ENCODE measurements at places on chromosomes 13 and 19. TPM values are rescaled to one million over a fixed set of nuclear protein-coding genes. Genes with fewer than 3 reads are reported as not detected.

DNA sequence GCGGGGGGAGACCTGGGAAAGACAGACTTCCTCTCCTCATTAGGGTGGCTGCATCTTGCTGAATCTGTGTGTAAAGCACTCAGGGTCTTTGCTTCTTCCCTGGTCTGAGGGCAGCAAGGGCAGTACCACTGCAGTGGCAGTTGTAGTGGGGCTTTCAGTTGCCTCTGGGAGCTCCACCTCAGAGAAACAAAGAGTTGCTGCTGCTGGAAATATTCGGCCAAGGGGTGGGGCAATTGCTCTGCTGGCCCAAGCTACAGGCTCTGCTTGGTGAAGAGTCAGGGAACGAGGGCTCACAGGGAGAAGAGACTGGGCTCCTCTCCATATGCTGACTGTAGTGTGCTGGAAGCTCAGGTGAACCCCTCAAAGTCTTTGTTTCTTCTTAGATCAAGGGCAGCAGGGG, 52.5 kb downstream of the POSTN start:
- DNase-seq, result no peak

DNA sequence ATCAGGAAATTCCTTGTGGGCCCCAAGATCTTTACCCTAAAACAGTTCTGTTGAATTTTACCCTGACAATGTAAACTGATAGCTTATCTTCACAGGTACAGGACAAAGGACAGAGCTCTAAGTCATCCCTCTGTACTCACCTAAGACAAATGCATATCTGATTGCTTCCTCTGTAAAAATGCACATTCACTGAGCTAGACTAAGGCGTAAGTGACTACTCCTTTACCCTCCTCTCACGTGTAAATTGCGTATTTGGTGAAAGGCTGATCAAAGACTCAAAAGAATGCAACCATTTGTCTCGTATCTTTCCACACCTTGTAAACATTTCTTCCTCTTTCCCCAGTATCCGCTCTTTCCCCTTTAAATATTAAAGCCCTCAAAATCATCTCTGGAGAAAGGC, 80.6 kb upstream of the LRCH1 start:
- no peak for DNase-seq

DNA sequence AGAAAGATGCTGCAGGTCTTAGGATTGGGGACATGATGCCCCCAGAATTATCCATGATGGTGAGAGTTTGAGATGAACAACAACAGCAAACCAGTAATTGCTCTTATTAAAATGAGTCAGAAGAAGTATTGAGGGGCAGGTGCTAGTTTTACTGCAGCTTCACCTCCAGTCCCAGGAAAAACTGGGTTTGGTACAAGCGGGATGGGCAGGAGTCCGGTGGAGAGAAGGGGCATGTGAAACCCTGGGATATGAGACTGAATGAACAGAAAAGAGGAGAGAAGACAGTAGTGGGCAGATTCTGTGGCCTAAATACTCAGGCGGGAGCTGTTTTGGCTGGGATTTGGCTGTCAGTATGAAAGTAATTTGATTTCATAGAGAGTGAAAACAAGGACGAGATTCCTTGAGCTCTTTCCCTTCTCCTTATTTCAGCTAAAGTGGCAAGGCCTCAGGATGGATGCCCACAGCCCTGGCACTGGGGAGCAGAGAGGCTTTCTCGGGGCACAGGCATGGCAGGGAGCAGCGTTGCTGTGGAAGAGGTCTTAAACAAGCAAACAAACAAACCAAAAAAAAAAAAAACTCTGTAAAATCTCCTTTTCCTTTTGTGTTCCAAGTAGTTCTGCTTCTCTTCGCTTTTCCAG, 30.7 kb downstream of the NFIX start:
- DNase-seq, result no peak

- DNase-seq, result no peak
Measured at GRCh38 chr13:69904784-69905183, 202.8 kb upstream of the ATXN8OS start.

GRCh38 chr13:41122838-41123237, 9.8 kb downstream of the KBTBD6 start:
- no peak for DNase-seq

GRCh38 chr19:41940731-41941409, 12.6 kb upstream of the ERFL start:
- DNase-seq, result no peak

- DNase-seq, result no peak
Measured at GRCh38 chr13:50846861-50847475, 3.5 kb upstream of the DLEU7 start.

GRCh38 chr19:4028334-4029246, 21.1 kb downstream of the PIAS4 start:
- no peak for DNase-seq

DNA sequence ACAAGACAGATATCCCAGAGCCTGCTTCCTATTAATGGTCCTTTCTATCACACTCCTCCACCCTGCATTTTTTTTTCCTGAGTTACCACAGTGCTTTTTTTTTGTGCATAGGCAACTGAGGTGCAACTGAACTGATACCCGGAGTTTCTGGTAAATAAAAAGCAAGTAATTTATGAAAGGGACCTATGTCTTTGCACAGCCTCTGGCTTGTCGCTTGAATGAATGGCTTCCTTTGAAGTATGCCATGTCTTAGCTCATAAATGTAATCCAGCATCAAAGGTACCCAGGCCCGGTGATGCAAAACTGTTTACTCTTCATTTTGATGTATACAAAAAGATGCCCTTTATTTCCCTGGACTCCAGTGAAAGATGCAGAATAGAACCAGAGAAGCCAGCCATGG, 31.8 kb downstream of the GSX1 start:
- DNase-seq, result no peak

DNA sequence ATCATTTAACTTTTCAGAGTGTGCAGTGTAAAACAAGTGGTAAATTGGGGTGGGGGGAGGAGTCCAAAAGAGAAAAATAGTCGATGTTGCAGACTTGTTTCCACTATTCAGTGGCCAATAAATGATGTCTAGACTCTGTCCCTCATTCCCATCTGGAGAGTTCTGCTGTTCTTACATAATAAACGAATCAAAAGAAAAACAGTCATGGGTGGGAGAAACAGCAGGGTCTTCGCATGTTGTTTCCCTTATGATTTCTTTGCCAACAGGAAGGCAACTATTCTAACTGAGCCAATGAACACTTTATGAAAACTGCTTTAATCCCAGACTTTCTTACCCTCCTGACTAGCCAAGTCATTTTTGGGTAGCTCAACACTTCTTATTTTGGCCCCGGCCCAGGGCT, 615.5 kb downstream of the FGF9 start:
- DNase-seq, result no peak

DNA sequence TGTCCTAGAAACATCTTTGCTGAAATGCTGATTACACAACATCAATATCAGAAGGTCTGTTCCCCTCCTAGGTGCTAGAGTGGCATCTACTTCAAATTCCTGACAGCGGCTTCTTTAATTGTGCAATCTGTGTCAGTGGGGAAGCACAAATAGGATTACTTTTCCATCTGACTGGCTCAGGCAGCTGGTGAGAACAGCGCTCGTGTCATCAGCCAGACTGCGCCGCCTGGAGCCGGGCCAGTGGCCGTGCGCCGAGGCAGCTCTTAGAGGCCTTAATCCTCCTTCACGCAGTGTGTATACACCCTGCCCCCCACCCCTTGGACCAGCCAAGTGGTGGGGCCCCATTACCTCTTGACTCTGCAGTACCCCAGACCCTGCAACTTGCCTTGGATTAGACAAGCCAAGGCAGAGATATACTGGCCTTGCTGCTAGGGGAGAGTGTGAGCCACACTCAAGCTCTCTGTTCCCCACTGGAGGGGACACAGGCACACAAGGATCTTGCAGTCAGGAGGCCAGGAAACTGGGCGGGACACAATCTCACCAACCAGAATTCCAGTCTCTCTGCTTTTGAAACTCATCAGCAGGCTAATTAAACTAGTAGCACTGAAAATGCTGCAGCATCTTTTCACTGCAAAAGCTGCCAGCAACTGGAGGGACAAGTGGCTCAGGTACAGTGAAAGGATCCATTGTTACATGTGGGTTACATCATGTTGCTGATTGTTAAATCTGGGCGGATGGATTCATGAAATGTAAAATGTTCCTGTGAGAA, 48.9 kb upstream of the EPHX3 start:
- DNase-seq, result peak; percentile 13

DNA sequence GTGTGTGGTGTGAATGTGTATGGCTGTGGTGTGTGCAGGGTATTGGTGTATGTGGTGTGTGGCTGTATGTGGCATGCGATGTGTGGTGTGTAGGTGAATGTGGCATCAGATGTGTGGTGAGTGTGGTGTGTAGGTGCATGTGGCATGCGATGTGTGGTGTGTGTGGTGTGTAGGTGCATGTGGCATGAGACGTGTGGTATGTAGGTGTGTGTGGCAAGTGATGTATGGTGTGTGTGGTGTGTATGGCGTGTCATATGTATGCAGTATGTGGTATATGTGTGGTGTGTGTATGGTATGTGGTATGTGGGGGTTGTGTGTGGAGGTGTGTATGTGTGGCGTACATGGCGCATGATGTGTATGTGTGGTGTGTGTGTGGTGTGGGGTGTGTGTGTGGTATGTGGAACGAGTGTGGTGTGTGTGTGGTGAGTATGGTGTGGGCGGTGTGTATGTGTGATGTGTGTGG, 63.4 kb downstream of the PEPD start:
- DNase-seq, result no peak

- DNase-seq, result no peak
Measured at GRCh38 chr19:7645163-7645562, 8.3 kb downstream of the STXBP2 start.

- DNase-seq, result no peak
Measured at GRCh38 chr19:543910-544608, at the start of gene GZMM. Gene GZMM (plus strand): TSS chr19:544053. CDS start chr19:544072, 19 bp downstream.

- no peak for DNase-seq
Measured at GRCh38 chr13:23666582-23666981, 96.4 kb downstream of the TNFRSF19 start.

- DNase-seq, result no peak
Measured at GRCh38 chr19:38358071-38358470, 16.3 kb upstream of the PSMD8 start.

DNA sequence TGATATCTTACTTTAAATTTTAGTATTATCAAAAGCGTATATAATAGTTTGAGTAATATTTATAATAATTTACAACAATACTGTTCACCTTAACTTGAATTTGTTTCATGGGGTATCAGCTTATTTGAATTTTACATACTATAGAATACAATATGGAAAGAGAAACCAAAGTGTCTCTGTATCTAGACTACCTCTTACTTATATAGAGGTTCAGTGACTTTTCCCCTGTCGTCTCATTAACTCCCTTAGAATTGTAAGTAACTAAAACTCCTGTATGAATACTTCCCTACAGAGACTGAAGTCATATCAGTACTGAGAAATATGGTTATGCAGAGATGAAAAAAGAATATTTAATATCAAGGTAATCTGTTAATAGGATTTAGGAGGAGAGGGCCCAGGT, 26.8 kb downstream of the COG6 start:
- no peak for DNase-seq

DNA sequence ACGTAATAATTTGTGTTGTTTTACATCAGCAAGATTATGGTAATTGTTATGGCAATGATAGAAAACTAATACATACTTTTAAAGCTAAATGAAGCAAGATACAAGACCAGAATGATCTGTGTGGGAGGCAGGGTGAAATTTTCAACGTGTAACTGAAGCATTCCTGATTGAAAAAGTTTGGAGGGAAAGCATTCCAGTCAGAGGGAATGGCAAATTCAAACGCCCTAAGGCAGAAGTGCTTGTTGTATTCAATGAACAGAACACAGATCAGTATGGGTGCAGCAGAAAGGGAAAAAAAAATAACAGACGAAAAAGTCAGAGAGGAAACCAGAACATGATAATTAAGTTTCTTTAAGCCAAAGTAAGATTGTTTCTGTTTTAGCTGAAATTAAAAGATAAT, 928.5 kb upstream of the SLITRK1 start:
- no peak for DNase-seq

- no peak for DNase-seq
Measured at GRCh38 chr19:11321191-11322126, 18.0 kb downstream of the RAB3D start.

- DNase-seq, result no peak
Measured at GRCh38 chr13:102687520-102687919, 7.3 kb downstream of the METTL21C start.

GRCh38 chr19:18904334-18905057, 8.5 kb upstream of the CERS1 start:
- DNase-seq, result no peak

GRCh38 chr13:28705461-28706083, 13.2 kb downstream of the SLC46A3 start:
- no peak for DNase-seq

DNA sequence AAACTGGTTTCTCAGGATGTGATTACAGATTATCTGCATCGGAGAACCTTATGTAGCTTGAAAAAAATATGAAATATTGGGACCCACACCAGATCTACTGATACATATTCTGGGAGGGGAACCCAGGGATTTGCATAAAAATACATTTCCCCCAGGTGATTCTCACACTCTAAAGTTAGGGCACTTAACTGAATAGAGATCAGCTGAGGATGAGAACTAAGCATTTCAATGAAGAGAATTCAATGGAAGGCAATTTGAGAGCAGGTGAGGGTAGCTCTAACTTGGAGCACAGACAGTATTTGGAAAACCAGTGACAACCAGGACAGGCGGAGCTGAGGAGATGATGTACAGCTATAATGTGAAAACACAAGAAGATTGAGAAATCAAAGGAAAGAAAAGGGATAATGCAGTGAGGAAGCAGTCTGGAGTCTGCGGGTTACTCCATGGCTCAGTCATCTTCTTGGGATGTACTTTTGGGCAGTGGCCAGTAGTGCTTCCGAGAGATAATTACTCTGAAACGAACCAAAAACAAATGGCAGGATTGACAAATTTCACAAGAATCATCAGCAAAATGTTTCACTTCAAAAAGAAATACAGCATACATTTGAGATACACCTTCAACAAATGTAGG, 6.1 kb upstream of the OXGR1 start:
- peak; percentile 50 for DNase-seq

- DNase-seq, result no peak
Measured at GRCh38 chr13:77398825-77399620, 72.1 kb upstream of the MYCBP2 start.

DNA sequence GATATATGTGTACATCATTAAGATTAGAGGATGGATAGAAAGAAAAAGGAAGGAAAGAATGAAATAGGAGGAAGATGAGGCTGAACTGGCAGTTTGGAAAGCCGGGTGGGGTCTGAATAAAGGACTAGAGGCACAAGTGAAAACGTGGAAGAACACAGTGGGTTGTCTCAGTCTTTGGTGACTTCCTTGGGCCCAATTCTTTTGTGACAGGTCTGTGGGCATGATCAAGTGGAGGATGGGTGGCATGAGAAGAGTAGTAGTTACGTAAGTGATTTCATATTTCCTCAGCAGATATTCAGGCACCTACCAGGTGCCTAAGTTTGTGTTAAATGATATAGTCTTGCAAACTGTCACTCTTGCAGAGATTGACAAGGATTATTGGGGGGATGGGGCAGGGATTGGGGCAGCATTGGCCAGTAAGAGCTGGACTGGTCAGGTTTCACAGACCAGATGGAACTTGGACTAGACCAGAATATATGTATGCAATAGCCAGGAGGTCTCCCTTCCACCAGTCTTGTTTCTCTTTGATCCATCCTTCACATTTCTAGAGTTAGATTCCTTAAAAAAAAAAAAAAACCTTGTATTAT, 2.7 kb downstream of the TPP2 start:
- no peak for DNase-seq

The DIAPH3 gene
- 11.8 TPM for total RNA-seq

The C19orf33 gene
- 51.9 TPM for total RNA-seq

The SBNO2 gene
- 31.7 TPM for total RNA-seq

The PSG4 gene
- total RNA-seq, result not detected

The MAP4K1 gene
- 0.24 TPM for total RNA-seq

The LAIR2 gene
- total RNA-seq, result not detected

The ZIM2 gene
- not detected for total RNA-seq

The CEACAM3 gene
- total RNA-seq, result not detected

The SMIM24 gene
- total RNA-seq, result not detected

The WDR62 gene
- total RNA-seq, result 20.2 TPM

Measured in HT1080 (cell line).